Left ventricle myocardium inferior (tissue), 1 donor: ENCODE measurements at places on chromosomes 5 and 9. TPM values are rescaled to one million over a fixed set of nuclear protein-coding genes. Genes with fewer than 3 reads are reported as not detected.
A peak's percentile ranks its signal among the peaks of the same experiment; 100 is the strongest.

DNA sequence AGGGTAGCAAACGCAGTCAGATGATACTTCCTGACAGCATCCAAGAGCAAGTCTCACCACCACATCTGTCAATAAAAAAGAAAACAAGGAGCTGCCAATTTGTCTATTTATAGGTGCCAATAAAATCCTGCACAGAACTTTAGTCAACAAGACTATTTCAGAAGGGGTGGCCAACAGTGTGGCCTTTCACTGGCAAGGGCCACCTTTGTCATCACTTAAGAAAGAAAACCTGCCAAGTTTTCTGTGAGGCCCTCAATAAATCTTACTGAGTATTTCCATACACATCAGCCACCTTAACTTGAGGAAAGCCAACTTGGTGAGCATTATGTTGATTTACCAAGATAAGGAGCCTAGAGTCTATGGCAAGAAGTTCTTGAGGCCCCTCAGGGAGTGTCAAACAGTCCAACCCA lies 312.3 kb downstream of the ENC1 start:
- H3K4me3 ChIP-seq: no peak overlapping the region
- DNase-seq: no peak
- no peaks in the 10 kb centered on the region for H3K4me1 ChIP-seq
- H3K36me3 ChIP-seq: no peaks in the 10 kb centered on the region
- no peak overlapping the region for H3K27ac ChIP-seq

DNA sequence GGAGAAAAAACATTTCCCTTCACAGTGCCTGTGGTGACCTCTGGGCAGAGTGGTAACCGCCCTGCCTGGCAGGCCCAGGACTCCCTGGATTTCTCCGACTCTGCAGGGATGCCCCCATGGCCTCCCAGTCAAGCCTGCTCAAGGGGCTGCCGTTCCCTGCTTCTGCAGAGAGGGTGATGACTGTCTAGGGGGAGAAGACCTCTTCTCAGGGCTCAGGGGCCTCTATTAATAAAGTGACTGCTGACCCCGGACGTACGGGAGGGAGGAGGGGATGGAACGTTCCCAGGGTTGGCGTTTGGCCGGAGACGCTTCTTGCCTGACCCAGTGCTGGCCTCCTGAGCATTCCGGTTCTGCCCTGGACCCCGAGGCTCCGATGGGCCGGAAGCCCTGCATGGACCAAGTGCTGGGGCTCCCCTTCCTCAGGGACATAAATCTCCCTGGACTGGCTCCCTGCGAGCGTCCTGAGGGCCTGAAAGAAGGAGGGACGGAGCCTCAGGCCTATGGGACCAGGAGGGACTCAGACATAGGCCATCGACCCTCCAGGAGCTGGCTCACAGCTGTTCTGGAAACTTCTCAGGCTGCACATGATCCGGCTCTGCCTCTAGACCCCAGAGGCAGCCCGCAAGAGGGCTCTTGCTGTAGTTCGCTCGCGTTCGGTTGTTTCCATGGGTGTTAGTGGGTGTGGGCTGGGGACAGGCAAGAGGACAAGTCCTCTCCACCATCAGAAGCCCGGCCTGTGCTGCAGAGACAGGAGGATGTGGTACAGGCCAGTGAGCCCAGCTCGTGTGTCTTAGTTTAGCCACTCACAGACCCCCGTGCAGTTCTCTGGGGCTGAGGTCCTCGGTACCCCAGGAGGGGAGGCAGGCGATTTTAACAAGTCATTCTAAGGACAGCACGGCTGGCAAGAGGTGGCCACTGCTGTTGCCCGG lies 8.1 kb upstream of the RNU6ATAC start:
- H3K27ac ChIP-seq: no peak overlapping the region
- peaks cover 30% of the 10 kb centered on the region for H3K27me3 ChIP-seq
- peak; percentile 57 for DNase-seq
- peaks cover 40% of the 10 kb centered on the region for H3K4me1 ChIP-seq

GRCh38 chr9:127886401-127886972 lies 9.0 kb upstream of the AK1 start:
- peaks cover 59% of the 10 kb centered on the region for H3K36me3 ChIP-seq
- no peak overlapping the region for H3K4me3 ChIP-seq
- DNase-seq: no peak
- H3K4me1 ChIP-seq: peaks cover 44% of the 10 kb centered on the region

GRCh38 chr5:95572016-95572415 lies 17.1 kb downstream of the ARSK start:
- no peak for DNase-seq
- no peak overlapping the region for H3K27ac ChIP-seq
- H3K4me1 ChIP-seq: no peaks in the 10 kb centered on the region
- H3K27me3 ChIP-seq: no peaks in the 10 kb centered on the region
- H3K36me3 ChIP-seq: peaks cover 32% of the 10 kb centered on the region

- no peak overlapping the region for H3K4me3 ChIP-seq
- peaks cover 8% of the 10 kb centered on the region for H3K4me1 ChIP-seq
- DNase-seq: no peak
- no peaks in the 10 kb centered on the region for H3K27me3 ChIP-seq
Measured at GRCh38 chr5:14908172-14908571, 36.6 kb upstream of the ANKH start.

DNA sequence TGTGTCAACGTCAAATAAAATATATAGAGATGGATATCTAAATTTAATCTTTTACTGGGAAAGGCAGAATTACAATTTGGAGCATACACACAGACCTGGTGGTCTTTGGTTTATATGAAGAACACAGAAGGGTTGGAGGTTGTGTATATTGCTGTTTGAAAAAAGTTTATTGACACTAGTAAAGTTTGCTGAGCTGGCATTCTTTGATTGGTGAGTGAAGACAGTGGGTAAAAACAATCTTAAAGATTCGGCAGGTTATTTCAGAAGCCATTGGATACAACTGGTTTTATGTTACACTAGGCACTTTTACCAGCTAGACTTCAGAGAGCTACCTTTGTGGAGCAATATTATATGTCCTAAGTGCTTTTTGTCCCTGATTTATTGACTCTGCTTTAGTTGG lies 27.2 kb downstream of the IZUMO3 start:
- no peaks in the 10 kb centered on the region for H3K4me1 ChIP-seq
- H3K4me3 ChIP-seq: no peak overlapping the region
- H3K27me3 ChIP-seq: no peaks in the 10 kb centered on the region
- no peak overlapping the region for H3K27ac ChIP-seq

- H3K36me3 ChIP-seq: no peaks in the 10 kb centered on the region
- no peak for DNase-seq
- H3K27ac ChIP-seq: no peak overlapping the region
- no peaks in the 10 kb centered on the region for H3K27me3 ChIP-seq
Measured at GRCh38 chr9:115777610-115778009, 376.0 kb upstream of the PAPPA start.

DNA sequence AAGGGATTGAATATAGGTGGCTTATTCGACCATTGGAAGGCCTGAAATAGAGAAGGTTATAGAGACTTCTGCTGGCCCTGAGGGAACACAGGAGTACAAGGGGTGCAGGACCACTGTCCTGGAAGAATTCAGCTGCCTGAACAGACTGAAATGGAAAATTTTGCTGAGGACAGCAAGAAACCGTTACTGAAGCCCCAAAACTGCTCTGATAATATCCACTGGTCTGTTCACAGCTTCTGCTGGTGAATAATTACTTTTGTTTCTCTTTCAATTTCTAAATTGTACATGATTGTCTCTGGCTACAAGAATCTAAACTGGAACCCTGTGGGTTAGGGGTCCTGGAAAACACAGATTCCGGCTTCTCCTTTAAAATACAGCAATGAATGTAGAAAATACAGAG lies 218.5 kb upstream of the CDH12 start:
- DNase-seq: no peak
- H3K36me3 ChIP-seq: no peaks in the 10 kb centered on the region
- H3K27me3 ChIP-seq: no peaks in the 10 kb centered on the region
- no peak overlapping the region for H3K27ac ChIP-seq
- no peaks in the 10 kb centered on the region for H3K4me1 ChIP-seq
- no peak overlapping the region for H3K4me3 ChIP-seq

The DIRAS2 gene
- total RNA-seq: 0.30 TPM

The IL7R gene
- total RNA-seq: 0.66 TPM

The SLC46A2 gene
- total RNA-seq: not detected

The COL5A1 gene
- 13.9 TPM for total RNA-seq

The MRPS30 gene
- total RNA-seq: 86.3 TPM

The CFAP77 gene
- 2.5 TPM for total RNA-seq

The PCDHB7 gene
- total RNA-seq: 0.55 TPM

The TMEM252 gene
- total RNA-seq: not detected

The SAXO1 gene
- 0.03 TPM for total RNA-seq

The AGXT2 gene
- total RNA-seq: not detected
